ENCODE measurements at places on chromosomes 7 and 10.

DNA sequence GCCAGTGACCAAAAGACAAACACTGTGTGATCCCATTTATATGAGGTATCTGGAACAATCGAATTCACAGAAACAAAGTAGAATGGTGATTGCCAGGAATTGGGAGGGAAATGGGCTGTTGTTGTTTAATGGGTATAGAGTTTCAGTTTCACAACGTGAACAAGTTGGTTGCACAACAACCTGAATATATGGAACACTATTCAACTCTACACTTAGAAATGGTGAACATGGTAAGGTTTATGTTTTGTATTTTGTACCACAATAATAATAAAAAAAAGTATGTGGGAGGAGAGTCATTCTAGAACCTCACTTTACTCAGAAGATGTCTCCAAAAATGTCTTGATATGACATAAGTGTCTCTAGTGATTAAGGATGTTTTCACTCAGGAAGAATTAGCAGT, 85.2 kb upstream of the SGCE start:
- DNase-seq, result no peak

DNA sequence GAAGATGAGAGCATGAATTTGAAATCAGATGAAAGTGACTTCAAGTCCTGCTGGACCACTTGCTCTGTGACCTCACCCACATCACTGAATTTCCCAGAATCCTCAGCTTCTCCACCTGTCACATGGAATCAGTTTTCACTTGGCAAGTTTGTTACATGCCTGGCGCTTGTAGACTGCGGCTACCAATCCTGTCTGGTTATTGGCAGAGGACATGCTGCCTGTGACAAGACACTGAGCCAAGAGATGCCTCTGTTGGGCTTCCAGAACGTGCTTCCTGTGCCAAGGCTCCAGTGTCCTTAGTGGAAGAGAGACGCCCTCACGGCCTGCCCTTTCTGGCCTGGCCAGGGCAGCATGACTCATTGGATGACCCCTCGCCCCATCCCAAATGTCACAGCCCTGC, 4.4 kb upstream of the MYL10 start:
- DNase-seq, result no peak

DNA sequence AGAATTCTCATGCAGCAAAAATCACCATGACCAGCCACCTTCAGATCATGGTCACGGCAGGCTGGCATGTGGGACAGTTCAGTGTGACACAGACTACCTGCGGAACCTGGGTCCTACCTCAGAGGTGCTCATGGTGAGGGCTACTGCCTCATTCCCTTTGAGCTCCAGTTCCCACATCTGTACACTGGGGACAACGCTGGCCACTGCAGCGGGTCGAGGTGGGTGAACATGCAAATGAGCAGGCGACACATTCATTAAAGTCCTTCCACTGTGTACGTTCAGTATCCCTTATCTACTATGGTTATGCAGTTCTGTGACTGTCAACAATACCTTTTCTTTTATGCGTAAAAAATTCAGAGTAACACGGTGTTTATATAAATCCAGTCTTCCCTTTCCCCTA, 218.7 kb upstream of the AOAH start:
- no peak for DNase-seq

GRCh38 chr7:44289341-44290251, 35.8 kb downstream of the CAMK2B start:
- no peak for DNase-seq

DNA sequence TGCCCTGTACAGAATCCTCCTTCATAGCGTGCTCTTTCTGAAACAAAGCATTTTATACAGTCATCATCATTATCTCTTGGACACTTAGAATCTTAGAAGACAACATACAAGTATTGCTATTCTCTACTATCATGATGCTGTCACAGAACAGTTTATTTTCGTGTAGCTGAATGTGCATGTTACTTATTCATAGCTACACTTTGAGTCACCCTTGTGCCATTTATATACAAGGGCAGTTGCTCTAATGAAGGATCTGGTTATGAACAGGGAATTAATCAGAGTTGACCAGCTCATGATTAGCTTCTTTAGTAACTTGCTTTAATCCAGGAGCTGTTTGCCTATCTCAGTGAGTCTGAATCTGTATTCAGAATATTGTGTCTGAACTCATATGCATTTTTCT, 11.2 kb downstream of the CASP2 start:
- DNase-seq, result no peak

DNA sequence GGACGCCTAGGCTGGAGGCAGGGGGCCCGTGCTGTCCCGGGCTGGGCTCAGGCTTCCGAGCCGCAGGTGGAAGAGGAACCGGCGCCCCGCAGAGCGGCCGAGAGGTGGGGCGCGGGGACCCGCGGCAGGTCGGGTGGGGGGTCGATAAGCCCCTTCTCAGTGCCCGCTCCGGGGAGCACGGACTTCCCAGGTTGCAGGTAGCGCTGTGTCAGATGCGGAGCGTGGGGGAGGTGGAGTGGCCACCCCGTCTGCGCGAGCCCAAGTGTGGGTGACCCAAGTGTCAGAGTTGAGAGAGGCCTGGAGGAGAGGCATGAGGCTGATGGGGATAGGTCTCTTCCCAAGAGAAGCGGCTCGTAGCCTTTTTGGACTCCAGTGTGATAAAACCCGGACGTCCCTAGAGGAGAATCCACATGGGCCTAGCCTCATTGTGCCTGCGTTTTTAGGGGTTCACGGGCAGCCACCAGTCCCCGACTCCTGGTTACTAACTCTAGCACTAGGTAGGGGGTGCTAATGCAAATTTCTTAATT, 580 bp downstream of the EEPD1 start:
- no peak for DNase-seq

DNA sequence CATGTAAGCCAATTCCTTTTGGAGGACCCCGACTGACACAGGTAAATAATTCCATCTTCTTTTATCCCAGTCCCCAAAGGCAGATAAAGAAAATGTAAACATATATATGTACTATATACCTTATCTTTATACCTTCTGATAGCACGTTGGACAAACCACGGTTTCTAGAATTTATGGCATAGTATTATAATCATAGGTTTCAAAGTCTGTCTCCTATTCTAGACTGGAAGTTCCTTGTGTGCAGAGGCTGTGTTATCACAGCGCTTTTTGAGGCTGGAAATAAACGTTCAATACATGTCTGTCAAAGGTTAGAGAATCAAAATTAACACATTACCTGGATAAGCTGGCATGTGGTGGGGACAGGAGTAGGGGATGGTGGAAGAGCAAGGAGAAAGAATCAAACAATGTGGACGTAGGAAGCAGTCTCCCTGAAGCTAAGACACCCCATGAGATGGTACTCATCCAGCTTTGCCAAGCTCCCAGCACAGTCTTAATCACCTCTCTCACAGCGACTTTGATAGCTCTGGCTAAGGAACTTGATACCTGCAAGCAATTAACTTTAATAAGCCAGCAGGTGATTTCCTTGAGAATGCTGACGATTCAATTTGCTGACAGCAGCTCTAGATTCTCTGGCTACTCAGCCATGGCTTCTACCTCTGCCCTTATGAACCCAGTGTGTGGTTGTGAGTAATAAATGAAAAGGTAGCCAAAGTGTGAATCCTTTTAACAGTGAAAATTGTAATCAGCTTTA, 208.4 kb upstream of the LRRTM3 start:
- DNase-seq, result no peak

GRCh38 chr7:5428478-5429252, 5.0 kb upstream of the TNRC18 start:
- DNase-seq, result no peak

- no peak for DNase-seq
Observed at GRCh38 chr7:154364170-154364569, 312.0 kb downstream of the DPP6 start.

DNA sequence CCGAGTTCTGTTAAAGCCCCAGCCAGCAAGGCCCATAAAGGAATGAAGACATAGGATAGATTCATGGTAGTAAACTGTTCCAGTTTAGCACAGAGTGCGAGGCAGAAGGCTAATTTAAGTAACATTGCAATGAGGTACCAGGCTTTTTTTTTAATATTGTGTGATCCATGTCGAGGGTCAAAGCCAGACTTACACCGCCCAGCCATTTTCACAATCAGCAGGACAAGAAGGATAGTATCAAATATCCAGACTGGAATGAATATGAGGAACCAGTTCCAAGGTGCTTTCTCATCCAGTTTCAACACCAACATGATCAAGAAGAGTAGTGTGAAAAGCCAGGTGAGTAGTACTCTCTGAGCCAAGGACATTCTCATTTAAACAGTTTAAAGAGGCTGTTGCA, 4.2 kb downstream of the TMEM60 start:
- no peak for DNase-seq

DNA sequence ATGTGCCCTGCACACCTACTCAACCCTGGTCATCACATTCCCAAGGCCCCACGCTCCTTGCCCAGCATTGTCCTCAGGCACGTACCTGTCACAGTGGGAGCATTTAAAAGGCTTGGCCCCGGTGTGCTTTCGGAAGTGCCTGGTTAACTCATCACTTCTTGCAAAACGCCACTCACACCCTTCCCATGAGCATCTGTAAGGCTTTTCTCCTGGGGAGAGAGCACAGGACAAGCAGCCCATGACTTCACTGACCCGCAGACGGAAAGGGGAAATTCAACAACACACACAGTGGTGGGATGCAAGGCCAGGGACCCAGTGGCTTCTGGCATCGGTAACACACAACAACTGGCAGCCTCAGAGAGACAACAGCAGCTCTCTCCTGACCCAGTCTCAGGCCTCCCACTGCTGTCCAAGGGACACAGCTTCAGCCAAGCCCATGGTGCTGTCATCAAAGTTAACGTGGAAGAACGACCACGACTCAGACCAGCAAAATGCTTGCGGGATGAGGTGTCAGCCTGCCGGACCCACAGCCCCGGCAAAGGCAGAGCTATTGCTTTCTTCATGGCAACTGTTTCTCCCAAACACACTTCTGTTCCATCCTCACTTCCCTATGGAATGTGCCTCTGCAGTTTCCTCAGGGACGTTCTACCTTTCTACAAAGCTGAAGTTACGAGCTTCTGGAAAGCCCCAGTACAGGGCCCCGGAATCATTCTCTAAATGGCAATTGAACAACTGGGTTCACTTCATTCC, 4.8 kb downstream of the KLF6 start:
- no peak for DNase-seq

DNA sequence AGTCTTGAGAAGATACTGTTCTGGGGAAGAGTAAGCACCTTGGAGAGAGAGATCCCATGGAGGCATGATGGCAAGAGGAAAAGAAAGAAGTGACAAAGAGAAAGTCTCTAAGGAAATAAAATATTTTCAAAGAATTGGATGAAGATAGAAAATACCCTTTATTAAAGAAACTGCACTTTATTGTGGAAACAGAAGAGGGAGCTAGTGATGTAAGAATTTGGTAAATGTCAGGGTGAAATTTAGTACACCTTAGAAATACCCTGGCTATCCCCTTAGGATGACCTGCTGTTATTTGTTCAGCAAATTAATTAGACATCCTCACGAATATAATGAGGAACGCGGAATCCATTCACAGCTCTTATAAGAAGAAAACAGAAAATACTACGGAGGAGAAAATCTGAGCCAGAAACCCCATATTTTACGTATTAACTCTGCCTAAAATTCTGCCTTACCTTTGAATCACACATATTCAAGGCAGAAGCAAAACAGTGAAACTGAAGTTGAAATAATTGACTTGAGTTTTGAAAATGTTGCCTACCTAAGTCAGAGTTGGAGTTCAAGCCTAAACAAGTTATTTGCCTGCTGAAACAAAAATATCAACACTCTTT, 90.7 kb downstream of the TFPI2 start:
- no peak for DNase-seq

DNA sequence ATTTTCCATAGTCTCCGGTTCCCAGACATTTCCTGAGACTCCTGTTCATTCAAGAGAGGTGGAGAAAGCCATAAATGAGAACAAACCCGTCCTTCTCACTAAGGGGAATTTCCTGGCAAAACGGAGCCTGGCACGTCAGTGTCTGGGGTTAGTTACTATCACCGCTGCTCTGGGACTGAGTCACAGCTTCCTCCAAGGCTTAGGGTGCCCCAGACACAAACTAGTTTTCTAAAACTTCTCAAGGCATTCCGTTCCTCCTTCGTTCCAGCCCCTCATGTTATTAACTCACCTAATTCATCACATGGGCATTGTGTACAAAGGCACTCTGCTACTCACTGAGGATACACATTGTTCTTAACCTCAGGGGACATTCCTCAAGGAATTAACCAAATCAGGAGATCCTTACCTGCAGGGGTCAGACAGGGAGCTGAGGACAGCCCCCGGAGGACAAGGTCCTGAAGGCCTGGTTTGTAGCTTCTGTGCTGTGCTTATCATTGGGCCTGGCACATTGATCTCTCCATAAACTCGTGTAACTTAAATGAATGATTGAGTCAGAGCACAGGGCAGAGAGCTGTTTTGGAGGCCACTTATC, 103.0 kb upstream of the KLF6 start:
- DNase-seq, result peak; percentile 49

- no peak for DNase-seq
Observed at GRCh38 chr10:130013335-130014262, 49.5 kb upstream of the EBF3 start.

- no peak for DNase-seq
Observed at GRCh38 chr10:11625019-11625735, 13.7 kb upstream of the USP6NL start.

DNA sequence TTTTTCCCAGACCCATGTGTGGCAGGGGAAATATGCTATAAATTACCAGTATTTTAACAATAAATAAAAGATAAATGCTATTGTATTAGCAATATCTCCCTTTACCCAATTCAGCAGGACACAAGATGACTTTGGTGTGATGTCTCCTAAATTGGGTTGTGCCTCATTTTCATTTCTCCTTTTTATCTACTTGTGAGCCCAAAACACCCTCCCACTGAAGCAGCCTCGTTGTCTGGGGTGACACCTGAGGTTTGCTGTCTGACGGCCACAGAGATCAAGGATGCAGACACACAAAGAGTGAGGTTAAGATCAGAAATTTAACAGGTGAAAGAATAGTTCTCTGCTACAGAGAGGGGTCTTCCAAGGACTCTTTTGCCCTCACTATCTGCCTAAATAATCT, 27.1 kb upstream of the CC2D2B start:
- DNase-seq, result no peak

DNA sequence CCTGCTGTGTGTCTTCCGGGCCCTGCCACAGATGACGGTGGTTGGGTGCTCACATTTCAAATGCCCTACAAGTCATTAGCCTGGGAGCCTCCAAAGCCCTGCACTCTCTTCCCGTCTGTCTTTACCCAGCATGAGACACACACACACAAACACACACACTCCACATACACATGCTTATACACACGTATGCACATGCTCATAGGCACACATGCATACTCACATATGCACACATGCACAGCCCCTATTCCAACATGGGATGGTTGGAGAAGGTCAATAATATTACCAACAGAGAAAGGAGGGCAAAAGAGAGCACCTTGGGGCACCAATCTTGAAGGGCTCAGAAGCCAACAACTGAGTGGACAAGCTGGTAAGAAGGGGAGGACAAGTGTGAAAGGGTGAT, 19.0 kb downstream of the SUN3 start:
- no peak for DNase-seq

GRCh38 chr7:53218730-53219504, 183.5 kb downstream of the POM121L12 start:
- no peak for DNase-seq

- DNase-seq, result no peak
Observed at GRCh38 chr10:82288461-82288881, 413.5 kb downstream of the NRG3 start.
